ENCODE measurements at places on chromosomes 2 and 18.

DNA sequence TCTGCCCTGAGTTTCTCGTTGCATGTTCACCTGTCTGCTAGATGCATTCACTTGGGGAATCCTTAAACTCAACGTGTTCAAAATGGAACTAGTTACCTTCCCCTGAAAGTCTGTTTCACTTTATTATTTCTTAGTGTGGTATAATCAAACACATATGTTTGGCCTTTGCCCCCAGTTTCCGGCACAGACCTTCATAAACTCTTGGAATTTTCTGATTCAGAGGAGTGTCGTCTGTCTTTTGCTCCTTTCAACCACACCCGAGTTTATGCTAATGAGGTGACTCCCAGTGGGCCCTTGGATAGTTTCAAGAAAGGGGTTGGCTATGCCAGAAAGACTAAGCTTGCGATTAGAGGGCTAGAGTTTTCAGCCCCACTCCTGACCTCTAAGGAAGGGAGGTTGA is 198.9 kb downstream of the CDCA7 start:
- DNase-seq, result no peak

- peak; percentile 27 for DNase-seq
These were observed 1104.2 kb downstream of the BCL11A start for GRCh38 chr2:59449274-59449673.

GRCh38 chr2:241379481-241380480 is 23.7 kb downstream of the FARP2 start:
- no peak for DNase-seq

- no peak for DNase-seq
These were observed 82.2 kb upstream of the GPC1 start for GRCh38 chr2:240353086-240353798.

DNA sequence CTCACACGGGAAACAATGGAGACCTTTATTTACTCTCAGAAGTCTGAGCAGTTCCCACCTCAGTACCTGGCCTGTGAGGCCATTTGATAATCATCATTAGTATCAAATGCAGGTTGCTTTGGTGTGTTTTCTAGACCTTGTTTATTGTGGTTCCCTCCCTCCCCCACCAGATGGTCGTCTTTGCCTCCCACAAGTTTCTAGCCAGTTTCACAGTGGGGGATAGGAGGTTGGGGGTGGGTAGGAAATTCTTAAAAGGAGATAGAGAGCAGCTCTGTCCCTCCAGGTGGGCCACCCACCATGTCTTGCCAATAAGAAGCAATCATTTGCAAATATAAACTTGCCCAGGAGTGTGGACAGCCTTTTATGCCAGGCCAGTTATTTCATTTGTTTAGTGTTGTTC is 31.3 kb downstream of the SETBP1 start:
- no peak for DNase-seq

- no peak for DNase-seq
These were observed 34.8 kb upstream of the ASB18 start for GRCh38 chr2:236298924-236299475.

DNA sequence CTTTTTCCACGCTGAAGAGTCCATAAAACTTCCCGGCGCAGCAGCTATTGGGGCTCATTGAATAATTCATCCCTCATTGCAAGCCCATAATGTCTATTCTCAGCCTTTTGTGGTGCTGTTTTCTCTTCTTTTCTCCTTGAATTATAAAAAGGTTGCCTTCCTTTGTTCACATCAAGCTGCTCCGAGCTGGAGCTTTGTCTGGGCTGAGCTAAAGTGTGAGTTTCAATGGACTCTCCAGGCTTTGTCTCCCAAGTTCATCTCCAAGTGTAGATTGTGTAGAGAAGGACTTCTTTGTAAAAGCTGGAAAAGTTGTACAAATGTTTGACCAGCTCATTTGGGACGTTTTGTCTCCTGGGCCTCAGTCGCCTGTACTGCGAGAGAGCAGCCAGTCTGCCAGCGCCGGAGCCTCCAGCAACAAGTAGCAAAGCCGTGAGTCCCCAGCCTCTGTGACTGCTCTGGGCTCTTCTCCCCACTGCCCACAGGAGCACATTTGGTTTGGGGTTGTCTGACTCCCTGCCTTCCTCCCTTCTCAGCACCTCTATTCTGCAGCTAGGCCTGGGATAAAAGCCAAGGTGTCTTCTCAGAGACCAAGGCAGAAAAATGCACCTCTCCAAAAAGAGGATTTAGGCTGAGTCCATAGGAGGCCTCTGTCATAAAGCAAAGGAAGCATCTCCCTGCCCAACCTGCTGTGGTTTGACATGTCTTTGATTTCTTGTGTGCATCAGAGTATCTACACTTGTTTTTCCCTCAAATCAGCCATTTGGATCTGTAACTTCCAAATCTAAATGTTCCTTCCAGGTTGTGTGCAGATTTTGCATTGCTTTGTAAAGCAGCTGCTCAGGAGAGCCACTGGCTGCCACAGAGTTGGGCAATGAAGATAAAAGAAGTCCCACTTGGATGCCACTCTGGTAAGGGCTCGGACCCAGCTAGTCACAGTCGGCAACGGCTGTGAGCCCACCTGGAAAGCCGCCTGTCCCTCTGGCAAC is 6.4 kb downstream of the PAX3 start:
- no peak for DNase-seq

DNA sequence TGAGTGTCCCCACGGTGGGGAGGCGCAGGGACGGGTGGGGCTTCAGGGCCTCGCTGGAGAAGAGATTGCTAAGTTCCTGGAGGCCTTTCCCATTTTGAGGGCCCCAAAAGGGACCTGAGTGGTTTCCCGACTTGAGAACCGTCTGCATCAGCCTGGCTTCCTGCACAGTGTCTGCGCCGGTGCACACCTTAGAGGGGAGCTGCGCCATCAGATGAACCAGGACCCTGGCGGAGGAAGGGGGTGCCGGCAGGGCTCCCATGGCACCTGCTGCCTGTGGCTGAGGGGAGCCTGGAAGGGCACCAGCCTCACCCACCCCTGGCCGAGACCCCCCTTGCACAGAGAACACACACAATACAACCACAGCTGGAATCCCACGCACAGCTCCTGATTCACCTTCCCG is 465.1 kb upstream of the MYT1L start:
- DNase-seq, result no peak

GRCh38 chr2:234240917-234241316 is 190.4 kb downstream of the SPP2 start:
- DNase-seq, result no peak

DNA sequence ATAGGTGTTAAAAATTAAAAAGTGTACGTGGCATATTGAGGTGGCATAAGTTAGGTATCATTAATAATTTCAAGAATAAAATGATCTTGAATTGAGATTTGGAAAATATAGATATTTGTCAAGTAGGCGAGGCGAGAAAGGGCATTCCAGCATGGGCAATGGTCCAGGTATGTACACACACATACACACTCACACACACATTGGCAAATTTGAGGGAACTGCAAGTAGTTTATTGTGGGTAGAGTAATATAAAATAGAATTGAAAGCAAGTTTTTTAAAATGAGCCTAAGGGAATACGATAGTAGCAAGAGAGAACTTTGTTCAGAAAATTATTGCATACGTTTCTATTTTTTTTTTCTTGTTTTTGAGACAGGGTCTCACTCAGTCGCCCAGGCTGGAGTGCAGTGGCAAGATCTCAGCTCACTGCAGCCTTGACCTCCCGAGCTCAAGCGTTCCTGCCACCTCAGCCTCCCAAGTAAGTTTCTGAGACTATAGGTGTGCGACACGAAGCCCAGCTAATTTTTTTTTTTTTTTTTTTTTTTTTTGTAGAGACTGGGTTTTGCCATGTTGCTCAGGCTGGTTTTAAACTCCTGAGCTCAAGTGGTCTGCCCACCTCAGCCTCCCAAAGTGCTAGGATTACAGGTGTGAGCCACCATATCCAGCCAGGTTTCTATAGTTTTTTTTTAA is 96.7 kb upstream of the SLC39A10 start:
- DNase-seq, result no peak

DNA sequence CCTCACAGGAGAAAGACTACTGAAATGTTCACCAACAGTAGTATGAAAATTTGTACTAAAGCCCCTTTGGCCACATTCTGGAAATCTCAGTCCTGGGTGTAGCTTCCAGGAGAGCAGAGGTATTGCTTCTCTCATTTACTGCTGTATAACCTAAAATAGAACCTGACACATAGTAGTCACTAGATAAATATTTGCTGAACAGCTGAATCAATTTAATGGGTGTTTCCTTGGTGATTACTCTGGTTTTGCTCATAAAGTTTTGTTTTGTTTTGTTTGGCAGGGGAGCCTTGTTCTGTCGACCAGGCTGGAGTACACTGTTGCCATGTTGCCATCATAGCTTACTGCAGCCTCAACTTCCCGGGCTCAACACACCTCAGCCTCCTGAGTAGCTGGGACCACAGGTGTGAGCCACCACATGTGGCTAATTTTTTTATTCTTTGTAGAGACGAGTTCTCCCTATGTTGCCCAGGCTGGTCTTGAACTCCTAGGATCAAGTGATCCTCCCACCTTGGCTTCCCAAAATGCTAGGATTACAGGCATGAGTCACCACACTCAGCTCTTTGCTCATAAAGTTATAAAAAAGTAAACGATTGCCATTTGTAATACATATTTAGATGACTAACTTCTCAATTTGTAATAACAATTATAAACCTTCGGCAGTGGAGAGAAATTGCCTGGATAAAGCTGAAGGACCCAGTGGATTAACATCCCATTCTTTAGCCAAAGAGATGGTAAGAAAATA is 11.5 kb upstream of the PARD3B start:
- DNase-seq, result no peak

GRCh38 chr2:45004562-45005191 is 4.6 kb downstream of the SIX2 start:
- DNase-seq, result no peak

DNA sequence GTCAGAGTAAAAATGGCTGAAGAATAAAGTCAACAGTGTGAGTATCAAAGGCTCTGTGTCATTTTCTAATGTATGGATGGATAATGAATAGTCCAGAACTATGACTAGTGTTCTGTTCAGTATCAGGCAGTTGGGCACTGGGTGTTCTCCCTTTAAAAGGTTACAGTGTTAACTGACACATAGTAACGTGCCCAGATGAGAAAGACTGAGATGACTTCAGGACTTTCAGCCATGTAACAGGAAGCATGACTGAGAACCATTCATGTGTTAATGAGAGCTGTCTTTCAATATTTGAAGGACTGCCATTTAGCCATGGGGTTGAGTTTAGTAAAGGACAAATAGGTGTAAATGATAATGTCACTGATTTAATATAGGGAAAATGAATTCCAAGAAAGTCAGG is 187.1 kb downstream of the GULP1 start:
- no peak for DNase-seq

GRCh38 chr2:107595749-107596148 is 230.9 kb upstream of the RGPD4 start:
- DNase-seq, result no peak

- no peak for DNase-seq
These were observed 2.3 kb upstream of the OST4 start for GRCh38 chr2:27073782-27074181.

DNA sequence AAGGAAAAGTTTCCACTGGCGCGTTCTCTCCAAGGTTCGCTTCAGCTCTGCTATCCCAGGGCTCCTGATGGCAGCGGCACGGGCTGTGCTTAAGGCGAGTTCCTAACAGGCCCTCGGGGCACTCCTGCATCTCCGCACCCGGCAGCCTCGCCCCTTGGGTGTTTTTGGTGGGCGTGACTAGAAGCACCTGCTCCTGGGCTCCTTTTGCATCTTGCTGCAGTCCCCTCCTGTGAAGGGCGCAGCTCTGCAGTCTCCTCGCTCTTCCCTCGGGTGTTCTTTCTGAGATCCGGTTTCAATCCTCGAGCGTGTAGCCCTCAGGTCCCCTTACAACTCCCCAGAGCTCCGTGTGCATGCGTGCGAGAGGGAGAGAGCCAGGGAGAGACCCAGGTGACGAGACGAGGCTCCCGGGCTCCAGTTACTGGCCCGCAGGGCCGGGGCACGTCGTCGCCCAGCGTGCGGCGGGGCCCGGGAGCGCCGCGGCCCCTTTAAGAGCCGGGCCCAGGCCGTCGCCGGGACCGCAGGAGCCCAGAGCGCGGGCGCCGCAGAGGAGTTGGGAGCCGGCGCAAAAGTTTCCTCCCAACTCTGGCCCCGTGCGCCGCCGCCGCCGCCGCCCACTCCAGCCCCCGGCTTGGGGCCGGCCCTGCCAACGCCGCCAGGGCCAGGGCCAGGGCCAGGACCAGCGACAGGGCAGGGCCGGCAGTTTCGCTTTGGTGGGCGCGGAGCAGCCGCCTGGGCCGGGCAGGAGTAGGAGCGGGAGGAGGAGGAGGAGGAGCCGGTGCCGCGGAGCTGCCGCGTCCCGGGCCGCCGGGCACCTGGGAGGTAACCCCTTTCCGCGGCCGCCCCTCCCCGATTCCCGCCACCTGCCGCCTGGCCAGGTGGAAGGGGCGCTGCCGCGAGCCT is at the start of gene PARD3B:
Gene PARD3B, plus strand, starts transcription at position 515 of the 900 bp plus-strand sequence. CDS start 525 bp downstream, outside the sequence.
- peak; percentile 46 for DNase-seq

GRCh38 chr2:56288838-56289580 is 105.2 kb downstream of the CCDC85A start:
- no peak for DNase-seq

DNA sequence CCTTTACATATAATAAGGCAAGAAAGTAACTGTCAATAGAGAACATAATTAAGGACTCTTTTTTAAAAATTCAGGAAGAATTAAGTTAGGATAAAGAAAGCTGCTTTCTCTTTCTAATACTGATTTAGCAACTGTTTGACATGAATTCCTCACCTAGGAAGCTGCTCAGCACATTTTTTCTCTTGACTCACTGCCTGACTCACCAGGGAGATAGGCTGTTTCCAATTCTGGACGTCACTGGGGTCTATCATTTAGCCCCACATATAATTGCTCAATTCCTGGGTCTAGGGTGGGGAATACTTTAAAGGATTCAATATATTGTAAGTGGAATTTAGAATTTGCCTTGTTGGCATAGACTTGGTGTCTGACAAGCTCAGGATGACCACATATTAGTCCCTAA is 50.8 kb upstream of the UGP2 start:
- DNase-seq, result no peak

GRCh38 chr2:239386001-239386670 is 14.7 kb downstream of the HDAC4 start:
- no peak for DNase-seq

DNA sequence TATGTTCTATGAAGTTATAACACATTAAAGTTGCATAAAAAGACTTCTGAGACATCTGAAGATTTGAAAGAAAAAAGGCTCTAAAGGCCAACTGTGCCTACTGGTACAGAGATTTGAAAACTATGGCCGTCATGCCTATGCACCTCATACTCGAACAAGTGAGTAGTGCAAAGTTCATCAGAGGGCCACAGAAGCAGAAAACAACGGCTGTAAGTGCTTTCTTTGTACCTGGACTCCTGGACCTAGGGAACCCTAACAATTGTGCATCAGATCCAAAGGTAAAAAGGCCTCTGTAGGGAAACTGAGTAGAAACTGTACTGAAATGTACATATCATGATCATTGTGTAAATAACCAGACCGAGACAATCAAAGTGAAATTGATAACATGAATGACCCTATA is 230.4 kb upstream of the CHST9 start:
- no peak for DNase-seq

GRCh38 chr2:114046373-114046772 is 156.5 kb downstream of the ACTR3 start:
- no peak for DNase-seq

- no peak for DNase-seq
These were observed 7.0 kb upstream of the DGUOK start for GRCh38 chr2:73919596-73920228.

Measured in NCI-H82 (cell line).